Fibroblast of pulmonary artery (primary cell): ENCODE measurements at places on chromosomes 4 and X.

GRCh38 chr4:128307123-128307571 lies 19.5 kb upstream of the PGRMC2 start:
- no peak for DNase-seq

DNA sequence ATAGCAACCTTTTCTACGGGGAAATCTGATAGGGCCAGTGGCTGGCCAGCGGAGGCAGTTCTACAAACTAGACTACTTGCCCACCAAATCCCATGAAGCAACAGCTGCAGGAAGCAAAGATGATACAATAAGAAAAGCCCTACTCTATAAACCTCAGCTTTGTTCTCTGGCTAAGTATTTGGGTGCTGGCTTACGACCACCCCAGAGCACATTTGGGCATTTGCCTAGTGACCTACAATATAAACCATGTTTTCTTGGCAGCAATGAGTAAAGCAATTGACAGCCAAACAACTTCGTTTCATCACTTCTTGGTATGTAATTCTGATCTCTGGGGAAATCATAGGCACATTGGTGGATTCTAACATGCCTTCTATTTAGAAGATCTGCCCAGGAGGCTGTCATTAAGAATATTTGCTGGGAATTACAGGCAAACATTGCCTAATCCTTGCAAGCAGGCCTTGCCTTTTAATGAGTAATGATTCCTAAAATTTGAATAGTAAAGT lies 7.5 kb upstream of the LHFPL1 start:
- peak; percentile 50 for DNase-seq

GRCh38 chr4:157040405-157040804 lies 35.5 kb upstream of the GLRB start:
- no peak for DNase-seq

- DNase-seq, result no peak
These were observed 95.4 kb downstream of the NAF1 start for GRCh38 chr4:163071308-163071707.

GRCh38 chr4:68865188-68865638 lies 49.4 kb downstream of the UGT2B10 start:
- no peak for DNase-seq

DNA sequence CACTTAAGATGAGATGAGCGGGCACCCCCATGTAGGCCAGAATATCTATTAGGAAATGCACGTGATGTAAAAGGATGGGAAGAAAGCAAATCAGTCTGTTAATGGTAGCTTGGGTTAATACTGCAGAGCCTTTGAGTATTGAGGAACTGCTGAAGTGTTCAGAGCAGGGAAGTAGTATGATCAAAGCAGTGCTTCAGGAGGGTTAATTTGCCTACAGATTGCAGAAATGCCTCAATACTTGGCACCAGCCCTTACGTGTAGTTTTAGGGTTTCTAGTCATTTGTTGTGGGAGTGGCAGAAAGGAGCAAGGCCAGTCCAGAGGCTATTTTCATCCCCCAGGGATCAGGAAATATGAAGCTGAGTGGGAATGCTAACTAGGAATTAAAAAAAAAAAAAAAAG lies 19.7 kb downstream of the ZFX start:
- no peak for DNase-seq

DNA sequence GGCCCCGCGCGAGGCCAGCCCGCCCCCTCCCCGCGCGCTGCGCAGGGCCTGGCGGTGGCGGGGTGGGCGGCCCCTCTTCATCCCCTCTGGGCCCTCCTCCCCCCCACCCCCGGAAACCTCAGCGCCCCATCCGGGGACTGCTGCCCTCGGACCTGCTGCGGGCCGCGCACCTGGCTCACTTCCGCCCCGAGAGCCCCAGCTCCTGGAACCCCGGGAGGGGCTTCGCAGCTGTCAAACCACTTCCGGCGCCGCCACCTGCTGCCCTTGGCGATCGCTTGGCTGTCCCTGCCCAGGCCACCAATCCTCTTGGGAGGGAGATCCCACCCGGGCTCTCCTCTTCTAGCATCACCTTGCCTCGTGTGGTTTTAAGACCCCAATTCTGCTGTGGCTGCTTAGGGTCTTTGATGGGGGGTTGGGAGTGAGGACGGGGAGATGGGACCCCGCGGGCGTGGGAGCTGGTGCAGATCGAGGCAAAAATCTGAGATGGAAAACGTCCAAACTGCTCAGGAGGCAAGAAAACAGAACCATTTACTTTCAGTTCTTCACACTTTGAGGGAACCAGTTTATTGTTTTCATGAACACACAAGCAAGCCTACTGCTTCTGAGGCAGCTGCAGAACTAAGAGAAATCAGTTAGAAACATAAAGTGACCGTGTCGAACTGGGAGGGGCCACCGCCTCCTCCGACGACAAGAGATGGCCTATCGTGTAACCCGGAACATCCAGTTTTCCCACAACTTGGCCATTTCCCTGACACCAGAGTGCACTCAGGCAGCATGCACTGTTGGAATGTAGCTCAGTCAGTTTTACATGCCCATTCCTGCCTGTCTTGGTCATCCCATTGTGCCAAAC lies 754 bp downstream of the MTMR1 start:
- DNase-seq, result peak; percentile 52

DNA sequence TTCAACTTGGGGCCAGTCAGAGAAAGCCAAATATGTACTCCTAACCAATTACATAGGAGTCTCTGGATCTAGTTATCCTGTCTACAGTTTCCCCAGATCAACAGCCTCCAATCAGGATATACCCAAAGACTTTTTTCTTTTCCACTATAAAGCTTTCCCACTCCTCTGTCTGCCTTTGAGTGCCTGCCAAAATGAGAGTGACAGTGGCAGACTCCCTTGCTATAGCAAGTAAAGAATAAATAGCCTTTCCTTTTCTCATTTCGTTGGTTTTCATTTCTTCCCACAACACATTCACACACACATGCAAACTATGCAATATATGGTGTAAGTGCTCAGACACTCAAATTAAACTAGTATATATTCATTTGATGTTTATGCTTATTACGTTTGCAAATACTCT lies 302.4 kb upstream of the TACR3 start:
- no peak for DNase-seq

DNA sequence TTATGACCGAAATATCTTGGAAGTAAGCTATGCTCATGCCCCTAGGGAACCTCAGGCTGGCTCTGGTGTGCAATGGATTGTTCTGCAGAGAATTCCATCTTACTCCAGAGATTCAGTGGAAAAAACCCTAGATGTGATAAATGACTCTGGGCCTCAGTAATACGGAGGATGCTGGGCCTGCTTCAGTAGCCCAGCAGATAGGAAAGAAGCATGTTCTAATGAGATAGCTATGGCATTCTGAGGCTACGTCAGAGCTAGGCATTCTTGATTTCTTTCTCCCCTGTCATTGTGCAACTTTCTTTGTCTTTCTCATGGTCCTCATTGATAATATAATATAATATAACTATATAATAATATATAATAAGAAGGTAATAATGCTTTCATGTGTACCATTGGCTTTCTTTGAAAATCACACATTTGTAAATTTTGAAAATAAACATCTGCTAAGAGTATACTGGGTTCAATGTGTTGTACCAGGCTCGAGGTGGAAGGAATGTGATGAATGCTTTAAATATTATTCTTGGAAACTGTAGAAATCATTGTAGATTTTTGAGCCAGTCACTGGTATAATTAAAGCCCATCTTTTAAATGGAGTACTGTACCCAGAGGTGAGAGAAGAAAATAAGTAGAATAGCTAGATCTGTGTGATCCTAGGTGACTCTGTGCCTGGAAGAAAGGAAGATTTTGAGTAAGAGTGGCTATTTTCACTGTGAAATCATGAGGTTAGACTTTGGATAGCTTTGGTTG lies 152.0 kb downstream of the IL15 start:
- peak; percentile 77 for DNase-seq

DNA sequence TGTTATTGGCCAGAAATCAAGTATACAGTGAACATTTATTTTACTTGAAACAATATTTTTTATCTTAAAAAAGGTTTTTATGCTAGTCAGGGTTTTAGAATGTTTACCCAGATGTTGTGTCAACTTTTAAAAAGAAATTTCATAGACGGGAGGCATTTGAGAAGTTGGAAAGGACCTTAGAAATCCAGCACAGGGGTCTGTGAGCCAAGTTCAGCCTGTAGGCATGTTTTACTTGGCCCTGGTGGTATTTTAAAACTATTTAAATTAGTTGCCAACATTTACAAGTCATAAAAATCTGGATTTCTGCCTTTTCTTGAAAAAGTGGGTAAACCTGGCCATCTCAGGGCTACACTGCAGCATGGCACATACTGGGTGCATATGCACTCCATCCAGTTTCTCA lies 25.5 kb upstream of the FHL1 start:
- DNase-seq, result peak; percentile 33

GRCh38 chr4:113435893-113436292 lies 325.6 kb downstream of the CAMK2D start:
- peak; percentile 85 for DNase-seq

DNA sequence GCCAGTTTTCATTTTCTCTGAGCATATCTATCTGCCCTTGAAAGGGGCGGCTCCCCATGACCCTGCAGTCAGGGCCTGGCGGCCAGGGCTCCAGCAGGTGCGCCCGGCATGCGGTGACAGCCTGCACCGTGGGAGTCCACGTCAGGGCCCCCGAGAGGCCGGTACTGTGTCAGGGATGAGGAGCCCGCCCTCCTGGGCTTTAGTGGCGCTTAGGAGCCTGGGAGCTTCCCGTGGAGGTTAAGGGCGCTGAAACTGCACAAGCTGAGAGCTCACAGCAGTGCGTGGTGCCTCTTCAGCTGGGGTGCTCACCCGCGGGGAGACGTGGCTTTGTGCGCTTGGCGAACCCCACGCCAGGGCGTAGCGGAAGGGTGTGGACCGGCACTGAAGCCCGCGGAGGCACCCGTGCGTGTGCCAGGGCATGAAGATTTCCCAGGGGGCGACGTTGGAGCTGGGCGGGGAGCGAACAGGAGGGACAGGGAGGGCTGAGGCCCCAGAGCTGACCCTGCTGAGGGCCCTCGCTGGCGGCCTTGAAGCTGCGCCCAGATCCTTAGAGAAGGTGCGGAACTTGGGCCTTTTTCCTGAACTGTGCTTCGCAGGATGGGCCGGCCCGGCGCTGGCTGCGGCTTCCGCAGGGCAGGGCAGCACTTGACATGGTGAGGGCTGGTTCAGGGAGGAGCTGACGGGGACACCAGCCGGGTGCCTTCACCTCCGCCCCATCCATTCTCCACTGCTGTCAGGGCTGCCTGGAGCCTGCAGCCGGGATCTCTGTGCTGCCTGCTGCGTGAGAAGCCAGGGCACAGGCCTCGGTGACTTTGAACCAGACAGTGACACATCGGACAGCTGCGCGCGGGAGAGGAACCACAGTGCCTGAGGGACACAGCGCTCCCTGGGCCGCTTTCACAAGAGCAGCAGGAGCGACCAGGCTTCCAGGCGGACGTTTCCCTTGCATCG lies 32.9 kb downstream of the HTT-AS start:
- no peak for DNase-seq

DNA sequence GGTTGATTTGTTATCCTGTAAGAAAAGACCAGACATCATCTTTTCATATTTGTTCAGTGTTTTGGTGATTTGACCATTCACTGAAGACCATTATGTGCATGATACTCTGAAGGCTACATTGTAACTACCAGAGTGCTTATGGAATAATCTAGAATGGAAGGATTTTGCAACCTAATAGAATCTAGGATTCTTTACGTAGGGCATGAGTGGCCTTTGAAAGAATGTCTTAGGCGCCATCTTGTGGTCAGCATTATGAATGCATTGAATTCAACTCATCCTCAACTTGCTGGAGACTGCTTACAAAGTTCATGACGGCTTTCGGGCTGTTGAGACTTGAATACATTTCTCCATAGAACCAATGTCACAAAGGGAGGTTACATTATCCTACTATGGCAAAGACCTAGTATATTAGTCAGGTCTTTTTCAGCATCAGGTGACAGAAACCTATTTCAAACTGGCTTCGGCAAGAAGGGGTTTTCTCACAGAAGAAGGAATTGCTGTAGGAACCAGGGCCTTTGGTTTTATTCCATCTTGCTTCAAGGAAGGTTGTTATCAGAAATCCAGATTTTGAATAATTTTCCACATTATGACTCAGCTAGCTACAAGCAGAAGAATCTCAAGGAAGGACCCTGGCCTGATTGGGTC lies 104.1 kb downstream of the GPAT3 start:
- DNase-seq, result peak; percentile 90

GRCh38 chr4:8651661-8652180 lies 59.2 kb downstream of the CPZ start:
- no peak for DNase-seq

GRCh38 chr4:128060121-128060698 lies 902 bp upstream of the LARP1B start:
- DNase-seq, result peak; percentile 8

- no peak for DNase-seq
These were observed 369.8 kb downstream of the UNC5C start for GRCh38 chr4:95178938-95179337.

GRCh38 chr4:71198958-71199357 lies 139.9 kb upstream of the SLC4A4 start:
- DNase-seq, result no peak

DNA sequence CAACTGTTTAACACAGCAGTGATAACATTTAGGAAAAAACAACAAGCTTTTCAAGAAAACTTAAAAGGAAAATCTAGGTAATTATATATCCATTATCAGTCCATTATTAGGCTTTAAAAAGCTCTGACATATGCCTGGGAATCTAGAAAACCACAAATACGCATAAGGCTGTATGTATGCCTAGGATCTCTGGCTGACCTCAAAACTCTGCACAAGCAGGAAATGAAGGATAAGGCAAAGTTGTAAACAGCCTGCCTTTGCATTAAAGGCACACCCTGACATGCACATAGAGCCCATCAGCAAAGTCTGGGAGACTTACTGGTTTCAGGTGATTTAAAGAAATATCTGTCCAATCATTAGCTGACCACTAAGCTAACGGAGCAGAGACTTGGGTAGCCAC lies 14.0 kb downstream of the TIMP1 start:
- DNase-seq, result peak; percentile 84

- DNase-seq, result peak; percentile 73
These were observed 7.1 kb downstream of the IGFBP7 start for GRCh38 chr4:57103051-57103450.

- no peak for DNase-seq
These were observed 78.8 kb upstream of the PCDH7 start for GRCh38 chr4:30641345-30641744.

GRCh38 chrX:37690119-37690518 lies 4.5 kb downstream of the XK start:
- DNase-seq, result no peak

DNA sequence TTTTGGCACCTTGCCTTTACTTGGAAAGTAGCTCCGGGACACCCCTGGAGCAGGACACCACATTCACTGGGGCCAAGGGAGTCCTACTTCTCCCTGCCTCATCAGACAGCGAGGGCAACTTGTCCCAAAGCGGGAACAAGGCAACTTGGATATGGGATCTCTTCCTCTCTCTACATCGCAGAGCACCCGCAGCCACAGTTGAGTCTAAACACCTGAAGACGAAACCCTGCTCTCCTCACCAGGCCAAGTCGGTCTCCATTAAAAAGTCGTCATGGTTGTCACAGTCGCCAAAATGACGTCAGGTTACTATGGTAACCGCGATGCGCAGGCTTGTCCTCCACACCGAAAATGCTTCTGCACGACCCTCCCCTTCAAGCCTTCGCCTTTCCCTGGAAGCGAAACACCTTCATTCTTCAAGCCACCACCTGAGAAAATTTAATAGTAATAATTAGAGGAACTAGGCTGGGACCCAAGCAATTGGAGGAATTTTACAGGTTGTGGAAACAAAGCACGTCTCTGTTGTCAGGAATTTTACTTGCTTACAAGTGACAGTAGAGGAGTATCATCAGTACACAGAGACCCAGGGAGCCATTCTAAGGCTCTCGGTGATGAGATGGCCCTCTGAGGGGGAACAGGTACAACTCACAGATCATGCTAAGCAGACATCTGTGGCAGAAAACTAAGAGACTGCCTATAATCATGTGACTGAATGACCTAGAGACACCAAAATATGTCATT lies 30.5 kb upstream of the TCEAL4 start:
- DNase-seq, result no peak
